ENCODE measurements at places on chromosomes 4 and X.

DNA sequence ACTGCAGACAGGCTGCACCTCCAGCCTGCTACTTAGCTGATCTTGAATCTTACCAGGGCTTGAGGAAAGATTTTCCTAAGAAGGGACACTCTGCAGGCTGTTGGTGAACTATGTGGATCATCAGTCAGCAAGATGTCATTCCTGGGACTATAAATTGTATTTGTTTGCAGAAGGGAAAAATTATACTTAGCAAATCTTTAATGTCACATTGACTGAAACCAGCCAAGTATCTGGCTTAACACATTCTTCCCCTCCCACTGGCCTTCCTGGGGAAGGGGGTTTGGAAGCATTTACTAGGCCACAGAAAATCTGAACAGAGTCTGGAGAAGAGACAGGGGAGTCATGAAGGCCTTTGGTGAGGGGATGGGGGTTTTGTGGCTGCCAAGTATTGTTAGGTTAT lies 156.7 kb upstream of the EOLA2 start:
- no peak for DNase-seq

- no peak for DNase-seq
These were observed 46.6 kb upstream of the FAM47C start for GRCh38 chrX:36961590-36961989.

DNA sequence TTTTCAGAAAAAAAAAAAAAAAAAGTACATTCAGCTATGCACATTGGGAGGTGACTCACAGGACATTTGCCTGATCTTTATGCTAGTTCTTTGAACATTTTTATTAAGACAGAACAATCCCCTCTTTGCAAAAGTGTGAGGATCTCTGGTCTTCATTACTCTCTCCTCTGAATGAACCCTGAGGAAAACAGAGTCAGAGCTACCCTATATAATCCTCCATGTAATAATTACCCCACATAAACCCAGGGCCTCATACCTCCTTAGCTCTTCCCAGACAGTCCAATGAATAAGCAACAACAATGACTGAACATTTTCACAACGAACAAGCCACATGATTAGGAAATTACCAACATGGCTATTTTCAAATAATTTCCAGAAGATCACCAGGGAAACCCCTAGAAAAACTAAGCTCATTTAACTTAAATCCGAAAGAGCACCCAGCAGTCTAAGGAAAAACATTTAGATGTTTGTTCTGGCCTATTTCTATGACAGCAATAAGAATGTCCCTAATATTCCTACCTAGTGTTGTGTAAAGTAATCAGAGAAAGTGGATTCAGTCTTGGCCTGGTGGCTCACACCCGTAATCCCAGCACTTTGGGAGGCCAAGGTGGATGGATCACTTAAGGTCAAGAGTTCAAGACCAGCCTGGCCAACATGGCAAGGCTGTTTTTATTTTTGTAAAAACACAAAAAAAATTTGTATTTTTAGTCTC lies 37.8 kb downstream of the TBC1D9 start:
- peak; percentile 37 for DNase-seq

DNA sequence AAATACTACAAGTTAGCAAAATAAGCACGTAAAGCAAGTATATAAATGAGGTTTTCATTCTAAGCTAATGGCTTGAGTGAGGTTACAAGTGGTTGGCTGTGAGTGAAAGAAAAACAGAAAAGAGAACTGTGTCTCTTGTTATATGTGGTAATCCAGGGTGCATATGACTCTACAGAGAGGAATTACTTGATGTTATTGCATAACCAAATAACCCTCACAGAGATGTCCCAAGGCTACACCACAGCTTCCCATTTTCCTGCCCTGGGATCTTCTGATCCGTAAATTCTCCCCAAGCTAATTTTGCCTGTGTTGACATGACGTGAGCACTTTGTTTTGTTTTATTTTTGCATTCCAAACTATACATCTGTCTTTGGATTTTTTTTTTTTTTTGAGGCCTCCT lies 470.0 kb upstream of the INTU start:
- no peak for DNase-seq

DNA sequence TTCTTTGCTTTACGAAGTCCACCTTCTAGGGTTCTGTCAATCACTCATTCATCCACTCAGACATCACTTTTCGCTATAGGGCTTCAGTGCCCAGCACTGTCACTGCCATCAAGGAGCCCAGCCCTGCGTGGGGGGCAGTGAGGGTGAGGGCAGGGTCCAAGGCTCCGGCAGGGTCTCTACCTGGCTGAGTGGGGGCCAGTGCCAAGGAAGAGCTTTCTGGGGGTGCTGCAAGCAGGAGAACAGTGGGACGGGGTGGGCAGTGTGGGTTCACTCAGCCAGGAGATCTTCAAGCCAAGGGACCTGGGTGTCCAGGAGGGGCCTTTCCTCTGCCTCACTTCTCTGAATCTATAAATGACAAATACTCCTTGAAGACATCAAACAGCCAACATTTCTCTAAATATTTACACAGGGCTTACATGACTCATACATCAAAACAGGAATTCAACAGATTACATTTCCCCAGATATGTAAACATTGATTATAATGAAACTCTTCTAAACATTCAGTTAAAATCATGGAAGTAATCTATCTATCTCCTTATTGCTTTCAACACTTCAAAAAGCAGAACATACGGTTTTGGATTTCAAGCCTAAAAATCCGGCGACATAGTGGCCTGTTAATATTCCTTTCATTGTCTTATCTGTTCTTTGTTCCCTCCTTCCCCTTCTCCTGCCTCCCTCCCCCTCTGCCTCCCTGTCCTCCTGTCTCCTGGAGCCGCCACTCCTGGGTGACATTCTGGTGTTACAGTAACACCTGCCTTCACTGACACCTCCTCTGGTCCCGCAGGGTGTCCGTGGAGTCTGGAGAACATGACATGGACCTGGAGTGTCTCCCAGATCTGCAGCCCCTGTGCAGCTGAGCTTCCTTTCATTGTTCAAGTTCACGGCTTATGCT lies 94.4 kb upstream of the ADRA2C start:
- no peak for DNase-seq

GRCh38 chrX:45601052-45601451 lies 400.4 kb upstream of the DIPK2B start:
- DNase-seq: no peak

DNA sequence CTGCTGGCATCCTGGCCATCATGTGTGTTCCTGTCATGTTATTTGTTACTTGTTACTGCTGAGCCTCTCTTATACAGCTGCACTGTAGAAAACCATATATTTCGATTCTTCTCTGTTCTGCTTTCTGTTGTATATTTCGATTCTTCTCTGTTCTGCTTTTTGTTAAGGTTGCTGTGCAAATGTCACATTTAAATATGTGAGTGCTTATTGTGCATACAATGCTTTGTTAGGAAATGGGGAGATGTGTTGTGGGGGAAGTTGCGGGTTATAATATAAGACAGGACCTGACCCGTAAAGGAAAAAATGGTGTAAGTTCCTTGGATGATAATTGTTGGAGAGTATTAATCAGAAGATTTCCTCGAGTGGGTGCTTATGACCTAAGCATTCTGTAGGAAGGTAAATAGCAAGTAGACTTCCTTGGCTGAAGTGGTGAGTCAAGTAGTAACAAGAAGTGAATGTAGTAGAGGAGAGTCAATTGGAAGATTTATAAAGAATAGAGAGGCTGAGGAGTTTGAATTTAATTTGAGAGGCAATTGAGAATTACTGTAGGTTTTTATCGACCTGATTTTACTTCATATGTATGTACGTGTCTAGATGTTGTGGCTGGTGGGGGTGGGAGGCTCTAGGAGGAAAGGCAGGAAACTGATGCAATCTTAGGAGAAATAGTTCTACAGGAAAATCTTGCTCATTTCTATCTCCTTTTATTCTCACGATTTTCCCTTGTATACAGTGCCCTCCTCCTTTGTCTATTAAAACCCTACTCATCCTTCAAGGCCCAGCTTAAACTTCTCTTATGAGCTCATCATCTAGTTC lies 8.5 kb downstream of the OGT start:
- DNase-seq: no peak

- no peak for DNase-seq
These were observed 56.0 kb downstream of the BANK1 start for GRCh38 chr4:101846550-101846949.

DNA sequence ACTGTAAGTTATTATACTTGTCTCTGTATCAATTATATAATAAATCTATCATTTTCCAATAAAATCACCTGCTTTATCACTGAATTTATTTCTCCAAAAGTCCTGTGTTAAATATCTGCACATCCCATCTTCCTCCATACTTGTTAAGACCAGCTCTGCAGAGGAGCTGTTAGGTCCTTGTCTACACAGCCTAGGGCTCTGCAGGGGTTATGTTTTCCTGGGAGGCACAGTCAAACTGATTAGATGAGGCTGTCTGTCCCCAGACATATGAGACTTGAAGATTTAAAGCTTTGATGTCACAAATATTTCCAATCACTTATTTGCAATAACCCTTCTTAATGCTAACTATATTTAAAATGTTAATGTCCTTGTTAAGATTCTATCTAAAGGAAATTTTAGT lies 446.8 kb downstream of the TRAM1L1 start:
- no peak for DNase-seq

DNA sequence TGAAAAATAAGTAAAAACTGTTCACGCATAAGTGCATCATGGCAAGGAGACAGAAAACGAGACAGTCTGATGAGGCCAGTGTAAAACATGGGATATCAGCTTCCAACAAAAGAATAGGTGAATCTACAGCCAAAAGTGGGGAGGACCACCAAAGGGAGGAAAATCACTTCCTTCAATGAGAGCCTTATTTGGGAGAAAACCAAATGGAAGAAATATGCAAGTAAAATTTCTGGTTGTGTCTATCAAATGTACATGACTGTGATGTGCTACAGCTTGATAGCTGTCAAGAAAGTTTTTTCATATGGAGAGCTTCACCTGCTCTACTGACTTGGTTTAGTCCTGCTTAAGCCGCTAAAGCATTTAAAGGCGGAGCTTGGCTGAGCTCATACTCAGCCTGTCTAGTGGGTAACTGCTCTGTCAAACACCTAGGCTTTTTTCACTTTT lies 66.2 kb downstream of the MAGEA1 start:
- DNase-seq: no peak

DNA sequence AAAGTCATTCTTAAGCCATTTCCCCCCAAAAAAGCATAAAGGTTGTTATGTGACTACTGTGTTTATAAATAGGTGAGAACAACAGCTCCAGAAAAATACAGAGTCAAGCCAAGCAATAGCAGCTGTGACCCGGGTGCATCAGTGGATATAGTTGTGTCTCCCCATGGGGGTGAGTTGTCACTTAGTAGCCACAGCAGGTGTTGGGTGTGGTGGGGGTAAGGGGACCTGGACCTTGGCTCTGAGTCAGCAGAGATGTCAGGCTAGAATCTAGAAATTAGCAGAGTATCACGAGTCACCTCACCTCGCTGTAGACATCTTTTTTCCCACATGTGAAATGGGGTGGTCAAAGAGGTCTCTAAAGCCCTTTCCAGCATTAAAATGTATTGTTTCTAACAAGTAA lies 42.4 kb downstream of the MOSPD2 start:
- no peak for DNase-seq

DNA sequence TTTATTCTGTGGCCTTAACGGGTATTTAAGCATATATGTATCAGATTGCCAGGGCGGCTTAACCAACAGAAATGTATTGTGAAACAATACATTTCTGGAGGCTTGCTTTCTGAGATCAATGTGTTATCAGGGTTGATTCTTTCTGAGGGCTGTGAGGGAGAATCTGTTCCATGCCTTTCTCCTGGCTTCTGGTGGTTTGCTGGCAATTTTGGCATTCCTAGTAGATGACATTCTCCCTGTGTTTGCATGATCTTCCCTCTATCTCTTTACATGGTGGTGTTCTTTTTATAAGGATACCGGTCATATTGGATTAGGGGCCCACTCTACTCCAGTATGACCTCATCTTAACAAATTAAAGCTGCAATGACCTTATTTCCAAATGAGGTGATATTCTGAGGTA lies 16.9 kb upstream of the CEP135 start:
- no peak for DNase-seq

DNA sequence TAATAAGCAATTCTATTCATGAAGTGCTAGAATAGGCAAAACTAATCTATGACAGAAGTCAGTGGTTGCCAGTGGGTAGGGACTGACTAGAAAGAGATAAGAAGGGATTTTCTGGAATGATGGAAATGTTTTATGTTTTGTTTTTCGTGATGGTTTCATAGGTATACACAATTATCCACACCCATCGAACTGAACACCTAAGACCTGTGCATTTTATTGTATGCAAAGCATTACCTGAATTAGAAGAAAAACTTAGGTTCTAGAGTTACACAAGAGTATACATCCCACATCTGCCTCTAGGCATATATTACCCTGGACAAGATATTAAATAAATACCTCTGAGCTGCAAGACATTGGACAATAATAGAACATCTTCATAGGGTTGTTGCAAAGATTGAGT lies 205.2 kb downstream of the SOWAHB start:
- no peak for DNase-seq

DNA sequence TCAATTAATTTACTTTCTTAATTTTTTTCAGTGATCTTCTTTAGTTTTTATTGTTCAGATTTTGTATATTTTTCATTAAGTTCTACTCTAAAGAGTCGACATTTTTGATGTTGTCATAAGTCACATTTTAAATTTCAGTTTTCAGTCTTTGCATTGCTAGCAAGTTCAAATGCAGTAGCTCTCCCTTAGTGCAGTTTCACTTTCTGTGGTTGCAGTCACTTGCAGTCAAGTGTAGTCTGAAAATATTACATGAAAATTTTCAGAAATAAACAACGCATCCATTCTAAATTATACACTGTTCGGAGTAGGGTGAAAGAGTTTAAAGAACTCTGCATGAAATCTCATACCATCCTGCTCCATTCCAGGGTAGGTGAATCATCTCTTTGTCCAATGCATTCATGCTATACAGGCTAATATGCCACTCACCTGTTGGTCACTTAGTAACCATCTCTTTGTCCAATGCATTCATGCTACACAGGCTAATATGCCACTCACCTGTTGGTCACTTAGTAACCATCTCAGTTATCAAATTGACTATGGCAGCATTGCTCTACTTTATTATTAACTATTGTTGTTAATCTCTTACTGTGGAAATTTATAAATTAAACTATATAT lies 356.9 kb downstream of the STPG2 start:
- no peak for DNase-seq

DNA sequence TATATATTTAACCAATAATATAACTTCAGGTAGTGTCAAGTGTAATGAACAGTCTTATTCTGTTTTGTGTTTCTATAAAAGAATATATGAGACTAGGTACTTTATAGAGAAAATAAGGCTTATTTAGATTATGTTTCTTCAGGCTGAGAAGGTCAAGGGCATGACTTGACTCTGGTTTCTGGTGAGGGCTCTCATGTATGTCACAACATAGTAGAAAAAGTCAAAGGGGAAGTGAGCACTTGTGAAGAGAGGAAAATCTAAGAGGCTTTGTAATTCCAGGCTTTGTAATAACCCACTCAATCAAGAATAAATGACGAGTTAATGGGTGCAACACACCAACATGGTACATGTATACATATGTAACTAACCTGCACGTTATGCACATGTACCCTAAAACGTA lies 27.6 kb downstream of the PRR32 start:
- DNase-seq: no peak

DNA sequence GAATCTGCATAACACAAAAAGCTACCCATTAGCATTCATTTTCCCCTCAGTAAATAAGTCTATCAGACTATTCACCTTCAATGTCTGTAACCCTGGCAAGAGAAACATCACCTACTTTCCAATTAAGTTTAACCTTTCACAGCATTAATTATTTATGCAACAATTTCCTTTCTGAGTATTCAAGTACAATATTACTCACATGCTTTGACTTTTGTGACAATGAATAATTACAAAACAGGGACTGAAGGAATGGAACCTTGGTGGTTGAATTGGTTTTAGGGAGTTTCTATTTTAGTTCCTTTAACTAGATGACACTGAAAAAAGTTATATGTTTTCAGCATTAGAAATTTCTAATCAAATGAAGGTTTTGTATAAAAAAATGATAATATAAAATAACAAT lies 932.3 kb upstream of the EPHA5 start:
- no peak for DNase-seq

- no peak for DNase-seq
These were observed 152.6 kb upstream of the HAND2 start for GRCh38 chr4:173682609-173683008.

Data from kidney epithelial cell (primary cell).